Epithelial cell of prostate (primary cell): ENCODE measurements at places on chromosomes 3 and 15.

- DNase-seq, result no peak
These were observed 1.9 kb downstream of the SCAPER start for GRCh38 chr15:76903251-76903681.

DNA sequence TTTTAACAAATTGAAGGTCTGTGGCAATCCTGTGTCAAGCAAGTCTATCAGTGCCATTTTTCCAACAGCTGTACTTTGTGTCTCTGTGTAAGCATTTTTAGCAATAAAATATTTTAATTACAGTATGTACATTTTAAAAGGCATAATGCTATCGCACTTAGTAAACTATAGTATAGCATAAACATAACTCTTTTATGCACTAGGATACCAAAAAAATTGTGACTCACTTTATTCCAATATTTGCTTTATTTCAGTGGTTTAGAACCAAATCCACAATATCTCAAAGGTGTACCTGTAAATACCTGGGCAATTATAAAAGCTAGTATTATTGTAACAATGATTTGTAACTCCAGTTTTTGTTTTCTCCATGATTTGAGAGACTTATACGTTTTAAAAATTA is 46.5 kb downstream of the FRMD5 start:
- DNase-seq, result no peak

DNA sequence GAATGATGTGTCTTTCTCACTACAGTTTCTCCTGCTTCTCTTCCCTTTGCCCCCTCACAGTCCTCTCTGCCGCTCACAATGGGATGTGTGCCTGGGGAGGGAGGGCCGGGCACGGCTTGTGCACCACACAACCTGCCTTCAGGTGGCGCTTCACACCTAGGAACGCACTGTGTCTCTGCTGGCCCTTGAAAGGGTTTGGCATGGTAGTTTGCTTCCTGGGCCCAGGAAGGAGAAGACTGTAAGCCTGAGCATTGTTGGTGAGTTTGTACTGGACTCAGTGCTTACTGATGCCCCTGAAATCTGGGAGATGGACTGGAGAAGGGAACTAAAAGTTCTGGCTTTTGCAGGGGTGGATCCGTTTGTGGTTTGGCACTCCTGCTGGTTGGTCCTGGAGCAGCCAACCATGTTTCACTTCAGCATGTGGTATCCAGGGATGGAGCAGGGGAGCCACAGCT is 9.2 kb downstream of the ALPK3 start:
- DNase-seq, result no peak

DNA sequence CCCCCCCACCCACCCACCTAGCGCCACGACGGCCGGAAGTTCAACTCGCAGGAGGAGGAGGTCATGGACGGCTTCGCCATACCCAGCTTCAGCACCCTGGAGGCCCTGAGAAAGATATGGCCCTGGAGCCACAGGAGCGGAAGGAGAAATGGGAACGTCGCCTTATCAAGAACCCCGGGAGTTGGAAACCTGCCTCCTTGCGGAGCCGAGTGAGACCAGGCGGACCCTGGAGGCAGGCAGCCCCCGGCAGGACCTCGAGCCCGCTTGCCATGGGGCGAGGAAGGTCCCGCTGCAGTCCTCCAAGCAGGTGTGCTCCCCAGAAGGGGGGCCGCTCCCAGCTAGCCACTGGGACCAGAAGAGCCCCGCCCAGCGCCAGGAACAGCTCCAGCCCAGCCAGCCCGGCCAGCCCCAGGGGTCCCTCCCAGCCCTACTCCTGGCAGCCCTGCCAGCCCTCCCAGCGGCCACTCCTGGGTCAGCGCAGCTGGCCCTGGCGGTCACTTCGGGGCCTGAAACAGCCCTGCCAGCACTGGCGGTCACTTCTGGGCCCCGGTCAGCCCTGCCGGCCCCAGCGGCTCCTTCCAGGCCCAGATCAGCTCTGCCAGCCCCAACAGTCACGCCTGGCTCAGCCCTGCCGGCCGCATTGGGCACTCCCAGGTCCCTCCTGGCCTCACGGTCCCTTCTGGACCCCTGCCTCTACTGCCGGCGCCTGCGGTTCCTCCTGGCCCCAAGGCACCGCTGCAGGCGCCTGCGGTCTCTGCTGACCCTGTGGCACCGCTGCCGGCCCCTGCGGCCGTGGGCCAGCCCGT is 10.3 kb upstream of the ROPN1B start:
- DNase-seq, result no peak

GRCh38 chr3:114879059-114880031 is 267.7 kb downstream of the ZBTB20 start:
- DNase-seq, result no peak

GRCh38 chr15:78810362-78811123 is 721 bp downstream of the ADAMTS7 start:
- no peak for DNase-seq

GRCh38 chr15:49987198-49987785 is 131.7 kb downstream of the ATP8B4 start:
- DNase-seq, result no peak

- DNase-seq, result no peak
These were observed 40.8 kb upstream of the ARPP19 start for GRCh38 chr15:52609593-52609992.

- DNase-seq, result no peak
These were observed 15.3 kb downstream of the RFX7 start for GRCh38 chr15:56228352-56228751.

- no peak for DNase-seq
These were observed 4.7 kb downstream of the EHD4 start for GRCh38 chr15:41967506-41968206.

DNA sequence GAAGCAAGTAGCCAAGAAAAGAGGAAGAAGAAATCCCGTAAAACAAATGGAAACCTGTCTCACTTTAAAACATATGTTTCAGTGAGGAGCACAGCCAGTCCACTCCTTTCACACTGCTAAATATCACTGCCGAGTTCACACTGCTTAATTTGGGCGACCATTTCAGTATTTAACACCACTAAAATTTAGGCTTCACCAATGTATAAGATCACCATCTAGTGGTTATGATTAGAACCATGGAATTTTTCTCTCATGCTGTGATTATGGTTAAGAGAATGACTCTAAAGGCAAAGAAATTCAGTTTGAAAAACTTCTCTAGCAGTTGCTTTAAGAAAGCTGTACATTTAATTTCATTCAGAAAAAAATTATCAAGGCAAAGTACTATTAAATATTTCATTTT is 16.6 kb downstream of the SLC4A7 start:
- no peak for DNase-seq

GRCh38 chr3:49161197-49161596 is 4.9 kb downstream of the CCDC71 start:
- DNase-seq, result no peak

DNA sequence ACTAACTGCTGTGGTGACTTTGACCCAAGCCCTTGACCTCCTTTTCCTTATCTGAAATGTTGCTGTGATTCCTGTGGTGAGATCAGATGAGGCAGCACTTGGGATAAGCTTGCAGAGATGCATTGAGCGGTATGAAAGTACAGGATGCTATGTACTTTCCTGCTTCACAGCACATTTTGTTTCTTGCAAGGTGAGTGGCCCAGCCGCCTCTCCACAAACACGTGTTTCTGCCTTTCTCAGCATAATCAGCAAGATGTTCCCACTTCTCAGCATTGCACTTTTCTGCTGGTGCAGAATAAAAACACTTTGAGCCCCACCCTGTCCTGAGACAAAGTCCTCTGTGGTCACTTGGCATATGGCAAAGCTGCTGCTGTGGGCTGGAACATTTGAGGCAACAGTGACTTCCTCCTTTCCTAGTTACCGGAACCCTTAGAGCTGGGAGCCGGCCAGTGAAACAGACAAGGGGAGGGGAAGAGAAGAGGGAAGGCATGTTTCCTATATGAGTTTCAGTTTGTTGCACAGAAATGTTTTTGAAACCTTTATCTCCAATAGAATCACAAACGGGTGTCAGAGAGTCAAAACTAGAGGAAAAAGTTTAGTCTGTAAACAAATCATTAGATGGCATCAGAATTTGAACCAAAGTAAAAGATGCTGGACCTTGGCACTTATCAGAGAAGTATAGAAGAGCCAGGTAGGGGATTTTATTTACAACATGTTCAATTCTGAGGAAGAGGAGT is 5.0 kb downstream of the NUDT16 start:
- no peak for DNase-seq

GRCh38 chr3:15521573-15521965 is at the start of gene COLQ:
TSS of gene COLQ (minus strand) at chr3:15521706. CDS start at chr3:15521625, 81 bp downstream.
- DNase-seq, result no peak

- DNase-seq, result no peak
These were observed 138.8 kb upstream of the ATP2B2 start for GRCh38 chr3:10644189-10644588.

GRCh38 chr15:79218588-79219200 is 63.8 kb upstream of the ANKRD34C start:
- DNase-seq, result no peak

DNA sequence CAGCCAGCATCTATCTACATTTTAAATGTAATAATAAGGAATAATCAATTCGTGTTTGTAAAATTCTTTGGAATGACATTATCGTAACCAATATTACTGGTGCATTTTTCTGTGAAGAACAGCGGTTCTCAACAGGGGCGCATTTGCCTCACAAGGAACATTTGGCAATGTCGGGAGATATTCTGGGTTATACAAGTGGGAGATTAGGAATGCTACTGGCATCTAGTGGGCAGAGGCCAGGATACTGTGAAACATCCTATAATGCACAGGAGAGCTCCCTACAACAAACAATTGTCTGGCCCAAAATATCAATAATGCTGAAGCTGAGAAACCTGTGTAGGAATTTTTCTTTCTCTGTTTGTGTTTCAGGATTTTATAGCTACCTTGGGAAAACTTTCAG is 25.0 kb downstream of the ACP3 start:
- DNase-seq, result no peak

- DNase-seq, result no peak
These were observed 395.5 kb downstream of the FGF12 start for GRCh38 chr3:192331749-192332385.

- DNase-seq, result no peak
These were observed 50.1 kb downstream of the RAB11A start for GRCh38 chr15:65919353-65919752.

GRCh38 chr3:147361454-147362420 is 44.6 kb downstream of the ZIC4 start:
- no peak for DNase-seq

- no peak for DNase-seq
These were observed 8.4 kb upstream of the PLA1A start for GRCh38 chr3:119589102-119589773.

DNA sequence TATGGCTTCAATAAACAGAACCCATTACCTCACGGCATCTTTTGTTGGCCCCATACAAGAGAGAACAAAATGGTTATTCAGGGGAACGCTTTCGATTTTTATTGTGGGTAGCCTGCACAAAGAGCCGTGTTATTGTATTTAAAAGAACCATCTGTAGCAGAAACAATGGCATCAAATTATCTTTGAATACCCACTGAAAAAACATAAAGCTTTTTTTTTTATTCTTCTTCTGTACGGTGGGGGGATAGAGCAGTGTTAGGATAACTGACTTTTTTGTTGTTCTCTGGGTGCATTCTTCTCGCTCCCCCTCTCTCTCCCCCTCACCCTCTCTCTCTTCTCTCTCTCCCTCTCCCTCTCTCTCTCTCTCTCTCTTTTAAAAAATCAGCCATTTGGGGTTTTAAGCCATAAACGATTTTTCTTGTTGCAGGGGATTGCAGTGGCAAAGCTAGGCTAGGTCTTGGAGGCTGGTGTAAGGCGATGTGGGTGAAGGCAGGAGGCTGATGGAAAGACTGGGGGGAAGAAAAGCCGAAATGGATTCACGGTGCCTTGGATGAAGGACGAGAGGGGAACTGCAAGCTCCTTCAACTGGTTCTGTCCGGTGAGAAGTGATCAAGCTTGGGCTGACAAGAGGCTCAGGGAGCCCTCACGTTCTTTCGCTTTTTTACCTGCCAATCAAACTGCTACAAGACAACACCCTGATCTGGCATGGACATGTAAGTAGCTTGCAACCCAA is 12.4 kb upstream of the SOX2 start:
- no peak for DNase-seq

DNA sequence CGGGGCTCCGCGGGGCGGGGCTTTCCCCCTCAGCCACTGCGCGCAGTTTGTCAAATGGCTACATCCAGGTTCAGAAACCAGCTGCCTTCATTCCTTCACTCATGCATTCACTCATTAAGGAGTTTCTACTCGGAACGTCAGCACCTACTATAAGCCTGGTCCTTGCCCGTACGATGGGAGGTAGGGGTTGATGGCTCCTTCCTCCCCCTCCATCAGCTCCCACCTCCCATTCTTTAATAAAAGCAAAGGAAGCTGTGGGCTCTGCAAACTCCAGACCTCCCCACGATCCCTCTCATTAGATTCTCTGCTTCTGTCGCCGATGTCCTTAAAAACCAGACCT is 267 bp upstream of the CFAP92 start:
- DNase-seq, result no peak

DNA sequence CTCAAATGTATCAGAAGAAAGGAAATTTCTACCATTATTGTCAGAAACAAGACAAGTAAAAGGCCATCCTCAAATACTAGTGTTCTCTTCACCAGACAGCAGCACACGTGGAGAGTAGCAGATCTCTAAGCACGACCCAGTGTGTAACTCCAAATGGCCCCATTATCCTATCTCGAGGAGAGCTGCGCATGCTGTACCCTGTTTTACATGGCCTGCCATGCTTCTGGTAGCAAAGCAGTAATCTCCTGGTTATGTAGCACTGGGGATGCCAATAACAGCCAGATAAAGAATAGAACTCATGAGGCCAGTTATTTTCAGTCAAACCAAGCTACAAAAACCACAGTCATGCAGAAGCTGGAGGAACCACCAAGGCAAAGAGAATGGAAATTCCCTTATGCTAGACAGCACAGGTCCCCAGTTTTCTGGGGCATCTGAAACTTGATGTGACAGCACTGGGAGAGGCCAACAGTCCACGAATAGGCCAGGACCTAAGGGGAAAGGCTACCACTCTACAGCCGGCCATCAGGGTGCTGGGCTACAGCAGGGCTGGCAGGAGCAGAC is 73.0 kb downstream of the LIPC start:
- DNase-seq, result no peak

- no peak for DNase-seq
These were observed 347.1 kb downstream of the PYDC2 start for GRCh38 chr3:191808073-191808472.

- peak; percentile 18 for DNase-seq
These were observed 63.0 kb downstream of the NCEH1 start for GRCh38 chr3:172647823-172648222.

DNA sequence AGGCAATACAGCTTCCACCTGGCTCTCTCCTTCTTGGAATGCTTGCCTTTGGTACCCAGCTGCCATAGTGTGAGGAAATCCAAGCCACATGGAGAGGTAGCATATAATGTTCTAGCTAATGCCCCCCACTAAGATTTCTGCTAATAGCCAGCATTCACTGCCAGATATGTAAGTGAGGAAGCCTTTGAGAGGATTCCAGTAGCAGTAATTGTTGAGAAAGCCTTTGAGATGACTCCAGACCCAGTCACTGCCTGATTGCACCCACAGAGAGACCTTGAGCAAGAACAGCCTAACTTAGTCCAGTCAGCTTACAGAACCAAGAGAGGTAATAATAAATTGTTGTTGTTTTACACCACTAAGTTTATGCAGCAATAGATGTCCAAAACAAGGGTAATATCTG is 63.1 kb downstream of the STRIT1 start:
- no peak for DNase-seq

DNA sequence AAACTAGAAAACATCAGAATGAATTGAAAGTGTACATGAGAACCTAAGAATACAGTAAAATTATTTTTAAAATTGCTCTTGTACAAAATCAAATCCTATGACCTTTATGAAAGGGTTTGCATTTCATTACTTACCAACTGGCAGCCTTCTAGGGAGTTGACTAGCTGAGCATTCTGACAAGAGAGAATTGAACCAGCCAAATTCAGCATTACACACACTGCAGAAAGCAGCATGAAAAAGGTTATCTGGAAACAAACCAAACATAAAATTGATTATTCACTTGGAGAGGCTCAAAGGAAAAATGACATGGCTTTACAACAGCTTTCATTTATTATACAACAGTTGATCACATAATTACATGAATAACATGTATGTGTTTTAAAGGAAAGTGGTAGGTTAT is 17.4 kb downstream of the NSMCE3 start:
- no peak for DNase-seq
